ENCODE measurements at places on chromosomes 1 and 21. TPM values are rescaled to one million over a fixed set of nuclear protein-coding genes. Genes with fewer than 3 reads are reported as not detected.

MTOR gene
- 38.2 TPM for total RNA-seq

RHOU gene
- 80.4 TPM for total RNA-seq

- DNase-seq: no peak
Measured at GRCh38 chr21:16320110-16320509, 590.3 kb downstream of the USP25 start.

- no peak for DNase-seq
Measured at GRCh38 chr21:34871026-34871908, 177.8 kb downstream of the RUNX1 start.

GRCh38 chr1:202106340-202107254 lies 16.1 kb upstream of the GPR37L1 start:
- DNase-seq: peak; percentile 80

DNA sequence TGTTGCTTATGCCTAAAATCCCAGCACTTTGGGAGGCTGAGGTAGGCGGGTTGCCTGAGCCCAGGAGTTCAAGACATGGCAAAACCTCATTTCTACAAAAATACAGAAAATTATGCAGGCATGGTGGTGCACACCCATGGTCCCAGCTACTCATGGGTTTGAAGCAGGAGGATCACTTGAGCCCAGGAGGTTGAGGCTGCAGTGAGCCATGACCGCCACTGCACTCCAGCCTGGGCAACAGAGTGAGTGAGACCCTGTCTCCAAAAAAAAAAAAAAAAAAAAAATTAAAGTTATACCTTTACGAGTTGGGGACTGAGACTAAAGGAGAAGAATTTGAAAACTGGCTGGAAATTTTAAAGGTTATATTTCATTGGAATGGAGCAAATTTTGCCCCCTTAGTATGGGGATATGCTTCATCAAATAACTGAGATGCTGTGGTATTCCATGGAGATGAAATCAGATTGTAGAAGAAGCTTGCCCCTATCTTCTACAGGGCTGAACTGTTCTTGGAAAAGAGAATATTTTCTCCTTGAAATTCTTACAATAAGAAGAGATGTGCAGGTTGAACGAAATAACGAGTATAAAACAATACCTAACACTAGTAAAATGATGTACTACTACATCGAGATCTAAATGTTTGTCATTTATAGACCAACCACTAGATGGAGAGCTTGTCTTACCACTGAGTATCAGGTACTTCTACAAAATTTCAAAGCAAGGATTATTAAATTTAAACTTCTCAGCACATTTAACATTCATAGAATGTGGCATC lies 34.9 kb upstream of the SCYL3 start:
- no peak for DNase-seq

DNA sequence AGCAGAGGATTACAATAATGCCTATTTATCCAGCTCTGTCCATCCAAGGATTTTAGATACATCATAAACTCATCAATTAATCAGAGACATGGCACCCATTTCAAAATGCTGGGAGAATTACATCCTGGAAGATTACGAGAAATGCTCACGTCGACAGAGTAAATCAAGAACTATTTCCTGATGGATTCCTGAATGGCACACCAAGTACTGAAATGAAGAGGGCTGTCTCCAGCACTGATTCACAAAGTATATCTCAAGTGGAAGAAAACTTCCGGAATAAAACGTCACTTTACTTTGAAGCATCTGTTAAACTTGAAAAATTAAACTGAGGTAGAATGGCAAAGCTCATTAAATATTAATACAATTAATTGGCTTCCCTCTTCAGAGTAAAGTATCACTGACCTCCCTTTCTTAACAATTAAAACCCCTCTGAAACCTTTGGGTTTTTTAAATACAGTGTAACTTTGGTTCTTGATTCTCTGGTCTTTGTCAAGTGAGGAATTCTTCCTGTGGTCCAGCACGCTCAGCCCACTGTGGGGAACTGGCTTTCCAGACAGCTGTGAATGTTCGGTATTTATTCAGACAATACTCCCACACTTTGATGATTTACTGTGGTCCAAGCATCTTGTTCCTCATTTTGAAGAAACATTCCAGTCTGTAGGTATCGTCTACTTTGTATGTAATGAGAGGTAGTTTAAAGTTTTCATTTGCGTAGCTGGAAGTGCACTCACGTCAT lies 288.0 kb downstream of the NFIA start:
- no peak for DNase-seq

- no peak for DNase-seq
Measured at GRCh38 chr1:175894581-175894980, 151.2 kb upstream of the TNR start.

GRCh38 chr21:31326522-31327242 lies 17.4 kb downstream of the TIAM1 start:
- no peak for DNase-seq

GRCh38 chr1:117104986-117105385 lies 16.6 kb downstream of the TRIM45 start:
- no peak for DNase-seq

Data from mucosa of gallbladder (tissue), 1 donor.